ENCODE measurements at places on chromosomes 6 and 20.

DNA sequence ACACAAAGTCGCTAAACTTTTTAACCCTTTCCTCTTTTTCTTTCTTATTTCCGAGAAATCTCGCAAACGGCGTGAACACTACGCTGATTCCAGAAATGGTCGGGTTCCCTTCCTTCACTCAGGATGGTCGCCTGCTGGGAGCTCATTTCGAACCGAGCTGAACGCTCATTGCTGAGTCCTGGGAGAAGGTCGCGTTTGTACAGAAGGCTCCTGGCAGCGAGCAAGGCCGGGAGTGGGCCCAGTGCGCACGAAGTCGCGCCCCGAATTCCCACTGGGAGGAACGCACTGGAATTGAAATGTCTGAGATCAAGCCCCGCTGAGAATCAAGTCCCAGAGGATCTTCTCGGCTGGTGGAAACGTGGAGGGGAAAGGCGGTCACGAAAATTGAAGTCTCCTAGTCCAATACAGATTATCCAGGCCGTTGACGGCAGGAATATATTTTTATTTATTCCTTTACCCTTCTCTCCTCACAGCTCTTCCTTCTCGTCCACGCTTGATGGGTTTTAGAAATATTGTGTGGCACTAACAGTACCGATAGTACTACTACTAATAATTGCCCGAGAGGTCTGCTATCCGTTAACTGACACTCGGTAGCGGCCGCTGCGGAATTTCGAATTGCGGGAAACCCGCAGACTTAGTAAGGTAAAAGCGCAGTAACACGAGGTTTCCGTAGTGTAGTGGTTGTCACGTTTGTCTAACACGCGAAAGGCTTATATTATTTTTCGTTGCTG lies 207.2 kb upstream of the ZNF184 start:
- no peak for DNase-seq

DNA sequence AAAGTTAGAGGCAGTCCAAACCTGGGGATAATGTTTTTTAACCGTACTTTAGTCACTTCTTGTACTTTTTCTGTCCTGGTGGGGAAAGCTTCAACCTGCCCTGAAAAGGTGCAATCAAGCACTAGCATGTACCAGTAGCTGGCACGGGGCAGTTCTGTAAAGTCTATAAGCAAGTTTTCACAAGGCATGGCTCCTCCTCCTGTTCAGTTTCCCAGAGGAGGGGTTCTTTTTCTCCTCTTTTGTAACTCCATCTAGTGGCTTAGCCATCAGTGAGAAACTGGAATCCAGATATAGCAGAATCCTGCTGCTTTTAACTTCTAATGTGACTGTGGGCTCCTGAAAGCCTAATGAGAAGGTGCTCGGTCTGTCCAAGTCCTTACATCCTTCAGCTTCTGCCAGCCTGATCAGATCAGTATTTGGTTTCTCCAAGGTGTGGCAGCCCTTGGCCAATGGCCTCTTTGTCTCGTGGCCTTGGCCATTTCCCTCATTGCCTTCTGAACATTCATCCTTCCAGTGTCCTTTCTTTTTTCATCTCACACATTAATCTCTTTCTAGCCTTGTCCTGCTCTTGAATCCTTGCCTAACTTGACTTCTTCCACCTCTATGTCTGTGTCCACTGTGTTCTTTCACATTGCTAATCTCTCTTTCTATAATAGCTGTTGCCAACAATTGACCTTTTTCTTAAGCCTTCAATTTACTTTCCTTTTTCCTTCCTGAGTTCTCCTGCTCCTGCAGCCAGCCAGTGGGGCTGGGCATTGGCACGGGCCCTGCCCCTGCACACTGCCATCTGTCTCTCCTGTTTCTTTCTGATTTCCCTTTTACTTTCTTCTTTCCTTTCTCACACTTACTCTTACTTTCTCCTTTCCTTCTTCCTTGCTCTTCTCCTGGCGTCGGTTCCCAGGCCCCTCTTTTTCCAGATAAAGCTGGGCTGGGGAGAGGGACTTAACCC lies 222.0 kb upstream of the SYNCRIP start:
- no peak for DNase-seq

- no peak for DNase-seq
These were observed 526.1 kb upstream of the SPTLC3 start for GRCh38 chr20:12482661-12483060.

DNA sequence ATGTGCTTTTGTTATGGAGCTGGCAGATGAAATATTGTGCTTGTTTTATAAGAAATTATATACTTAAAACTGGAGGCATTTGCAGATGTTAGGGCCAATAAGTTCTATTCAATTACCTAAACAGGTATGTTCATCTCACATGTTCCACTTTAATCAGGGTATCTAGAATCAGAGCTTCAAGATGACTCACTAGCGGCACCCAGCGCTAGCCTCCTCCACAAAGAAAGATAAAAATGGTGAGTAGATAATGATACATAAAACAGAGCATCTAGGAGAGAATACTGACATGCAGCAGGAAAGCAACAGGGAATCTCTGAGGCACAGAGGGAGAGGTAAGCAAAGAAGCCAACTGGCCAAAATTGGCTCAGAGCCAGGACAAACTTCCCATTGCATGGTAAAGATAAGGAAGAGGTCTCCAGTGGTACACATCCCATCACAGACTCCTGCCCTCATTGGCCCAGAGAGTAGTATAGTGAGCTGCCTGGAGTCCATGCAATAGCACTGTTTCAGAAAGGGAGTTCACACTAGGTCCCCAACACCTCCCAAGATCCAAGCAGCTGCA lies 200.7 kb upstream of the SPTLC3 start:
- no peak for DNase-seq

GRCh38 chr20:21510414-21511384 lies 3.2 kb downstream of the NKX2-2 start:
- no peak for DNase-seq

Measured in nucleus accumbens (tissue), 56 donors.